Endothelial cell of umbilical vein (primary cell): ENCODE measurements at places on chromosomes 4 and X. TPM values are rescaled to one million over a fixed set of nuclear protein-coding genes. Genes with fewer than 3 reads are reported as not detected.
A peak's percentile ranks its signal among the peaks of the same experiment; 100 is the strongest.

DNA sequence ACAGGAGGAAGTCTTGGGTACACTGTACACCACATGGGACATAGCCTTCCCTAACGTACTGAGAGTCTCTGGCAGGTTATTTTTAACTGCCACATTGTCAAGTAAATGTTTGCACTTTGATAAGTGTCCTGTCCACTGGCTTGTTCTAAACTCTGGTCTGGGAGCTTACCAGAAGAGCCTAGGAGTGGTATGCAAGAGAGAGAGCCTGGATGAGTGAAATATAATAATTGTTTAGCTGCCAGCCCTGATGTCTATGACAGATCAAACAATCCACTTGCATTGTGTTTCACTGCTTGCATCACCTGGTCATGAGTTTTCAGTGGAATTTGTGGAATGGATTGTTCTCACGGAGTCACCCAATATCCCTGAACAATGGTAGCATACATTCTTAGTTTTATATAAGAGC, 91.6 kb downstream of the SHROOM3 start:
- DNase-seq, result no peak

- DNase-seq, result no peak
These were observed 136.6 kb downstream of the FBXW7 start for GRCh38 chr4:152399246-152399645.

- DNase-seq, result no peak
These were observed 122.4 kb downstream of the KIT start for GRCh38 chr4:54780149-54780495.

DNA sequence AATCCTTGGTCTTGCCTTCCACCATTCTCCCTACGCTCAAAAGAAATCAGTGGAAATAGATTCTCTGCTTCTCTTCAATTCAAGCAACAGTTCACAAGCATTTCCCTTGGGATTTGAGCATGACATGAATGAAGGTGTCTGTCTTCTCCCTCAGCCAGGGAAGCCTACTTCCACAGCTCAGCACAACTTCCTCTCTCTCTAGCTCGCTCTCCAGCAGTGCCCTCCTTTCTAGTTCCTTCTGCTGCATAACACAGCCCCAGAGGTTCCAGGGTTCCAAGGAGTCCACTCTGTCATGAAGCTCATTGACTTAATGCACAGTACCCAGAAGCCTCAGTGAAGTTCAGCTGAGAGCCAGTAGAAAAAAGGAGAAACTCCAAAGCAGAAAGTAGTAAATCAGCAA, 81.3 kb downstream of the PLS3 start:
- DNase-seq, result no peak

DNA sequence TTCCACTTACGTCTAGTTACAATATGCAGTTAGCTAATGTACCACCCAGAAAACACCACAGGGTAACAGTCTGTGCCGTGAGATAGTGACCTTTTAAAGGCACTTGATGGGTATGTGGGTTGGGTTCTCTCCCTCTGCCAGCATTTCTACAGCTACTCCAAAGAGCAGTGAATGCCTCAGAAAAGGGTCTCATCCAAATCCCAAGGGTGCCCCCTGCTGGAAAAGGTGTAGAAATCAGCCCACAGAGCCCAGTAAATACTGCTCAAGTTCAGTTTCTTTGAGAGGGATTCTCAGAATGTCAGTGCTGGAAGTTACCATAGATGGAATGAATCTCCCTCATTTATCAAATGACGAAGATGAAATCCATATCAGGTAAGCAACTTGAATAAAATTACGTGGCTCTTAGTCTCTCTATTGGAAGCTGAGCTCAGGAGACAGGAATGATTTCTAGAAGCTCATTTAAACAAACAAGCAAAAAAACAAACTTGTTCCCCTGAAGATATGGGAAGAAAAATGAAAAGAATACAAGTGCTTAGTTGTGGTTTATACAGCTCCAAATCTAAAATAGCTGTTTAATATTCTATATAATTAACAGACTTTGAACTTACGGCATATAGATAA, 9.5 kb downstream of the RNF175 start:
- DNase-seq, result peak; percentile 69

GRCh38 chr4:133151341-133151690, 2.2 kb downstream of the PCDH10 start:
- DNase-seq, result peak; percentile 59

DNA sequence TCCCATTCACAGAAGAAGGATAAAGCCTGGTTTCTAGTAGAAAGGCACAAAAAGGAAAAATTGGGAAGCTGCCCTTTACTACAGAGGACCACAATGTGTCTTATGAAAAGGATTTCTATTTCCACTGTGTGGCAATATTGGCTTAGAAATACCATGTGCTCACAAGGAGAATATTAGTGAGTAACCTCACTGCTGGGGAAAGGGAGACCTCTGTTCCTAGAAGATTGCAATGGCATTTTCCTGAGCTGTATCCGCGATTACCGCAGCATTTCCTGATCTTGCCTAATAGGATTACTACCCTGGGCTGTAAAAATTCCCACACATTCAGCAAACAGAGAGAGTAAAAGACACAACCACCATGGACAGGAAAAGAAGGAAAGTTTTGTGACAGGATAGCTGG, 308.8 kb upstream of the TECRL start:
- no peak for DNase-seq

GRCh38 chr4:26088433-26088928, 174.5 kb downstream of the SMIM20 start:
- DNase-seq, result no peak

- no peak for DNase-seq
These were observed 1385.6 kb upstream of the ADGRL3 start for GRCh38 chr4:59814402-59815010.

Gene SERTM2
- polyA plus RNA-seq, result not detected in 2 replicates

Gene HS3ST1
- 0.14 and 0.49 TPM in 2 replicates for polyA plus RNA-seq

Gene SMIM10L2A
- 0.10 and 0.13 TPM in 2 replicates for polyA plus RNA-seq

Gene SCML2
- polyA plus RNA-seq, result 0.92 and 1.4 TPM in 2 replicates

Gene TEX13D
- polyA plus RNA-seq, result not detected in 2 replicates

Gene USP17L25
- not detected in 2 replicates for polyA plus RNA-seq

Gene PAGE2B
- polyA plus RNA-seq, result not detected in 2 replicates

Gene ERCC6L
- polyA plus RNA-seq, result 0.62 and 0.92 TPM in 2 replicates

Gene MAPK10
- polyA plus RNA-seq, result 0.06 and 0.17 TPM in 2 replicates

Gene ADH1C
- polyA plus RNA-seq, result not detected in 2 replicates
